ENCODE measurements at places on chromosomes 13 and 19. TPM values are rescaled to one million over a fixed set of nuclear protein-coding genes. Genes with fewer than 3 reads are reported as not detected.
A peak's percentile ranks its signal among the peaks of the same experiment; 100 is the strongest.

The LILRA5 gene
- not detected for total RNA-seq

GRCh38 chr19:41998246-41999020 is 4.4 kb upstream of the ATP1A3 start:
- H3K27ac ChIP-seq = no peak overlapping the region
- peak overlapping the region; percentile 17 for H3K4me3 ChIP-seq
- no peaks in the 10 kb centered on the region for H3K36me3 ChIP-seq

GRCh38 chr19:19022380-19022961 is 10.8 kb downstream of the SUGP2 start:
- H3K27me3 ChIP-seq = no peaks in the 10 kb centered on the region
- no peak for DNase-seq
- no peak overlapping the region for H3K4me3 ChIP-seq
- H3K27ac ChIP-seq = no peak overlapping the region

GRCh38 chr19:19627621-19628500 is at the start of gene LPAR2:
Gene LPAR2, minus strand, starts transcription at chr19:19628220. Its CDS starts 945 bp downstream, at chr19:19627275.
- no peaks in the 10 kb centered on the region for H3K36me3 ChIP-seq
- H3K4me3 ChIP-seq = peak within 1 kb of the TSS; percentile 4
- no peak within 1 kb of the TSS for H3K27ac ChIP-seq
- H3K4me1 ChIP-seq = peaks cover 13% of the 10 kb centered on the region
- no peak for DNase-seq
- peaks cover 9% of the 10 kb centered on the region for H3K27me3 ChIP-seq

DNA sequence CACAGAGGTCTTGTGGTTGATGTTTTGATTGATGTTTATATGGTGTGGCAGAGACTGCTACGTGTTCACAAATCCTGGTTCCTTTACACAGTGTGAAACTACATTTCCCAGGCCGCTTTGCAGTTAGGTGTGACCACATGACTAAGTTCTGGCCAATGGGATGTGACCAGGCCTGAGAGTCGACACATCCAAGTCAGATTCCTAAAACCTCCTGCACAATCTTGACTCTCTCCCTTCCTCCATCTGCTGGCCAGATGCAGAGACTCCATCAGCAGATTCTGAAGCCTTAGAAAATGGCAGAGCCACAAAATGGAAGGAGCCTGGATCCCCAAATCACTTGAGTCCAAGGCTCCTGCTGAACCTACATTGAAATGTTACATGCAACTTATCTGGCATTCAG is 12.6 kb downstream of the CD37 start:
- peaks cover 100% of the 10 kb centered on the region for H3K36me3 ChIP-seq
- no peak overlapping the region for H3K27ac ChIP-seq
- no peak overlapping the region for H3K4me3 ChIP-seq
- no peaks in the 10 kb centered on the region for H3K4me1 ChIP-seq
- no peak for DNase-seq

The ZNF536 gene
- 6.5 TPM for total RNA-seq

GRCh38 chr13:112844411-112844810 is 124.6 kb upstream of the MCF2L start:
- no peak overlapping the region for H3K4me3 ChIP-seq
- peaks cover 20% of the 10 kb centered on the region for H3K4me1 ChIP-seq
- H3K27me3 ChIP-seq = no peaks in the 10 kb centered on the region

The CEACAM21 gene
- total RNA-seq = 1.5 TPM

- H3K4me1 ChIP-seq = no peaks in the 10 kb centered on the region
- no peaks in the 10 kb centered on the region for H3K27me3 ChIP-seq
- H3K36me3 ChIP-seq = peaks cover 79% of the 10 kb centered on the region
Measured at GRCh38 chr19:1997353-1998233, 17.9 kb downstream of the BTBD2 start.

GRCh38 chr19:11166281-11167142 is 10.9 kb upstream of the SPC24 start:
- no peaks in the 10 kb centered on the region for H3K27me3 ChIP-seq
- peaks cover 40% of the 10 kb centered on the region for H3K36me3 ChIP-seq
- H3K4me3 ChIP-seq = no peak overlapping the region
- peak overlapping the region; percentile 95 for H3K27ac ChIP-seq
- H3K4me1 ChIP-seq = peaks cover 89% of the 10 kb centered on the region

DNA sequence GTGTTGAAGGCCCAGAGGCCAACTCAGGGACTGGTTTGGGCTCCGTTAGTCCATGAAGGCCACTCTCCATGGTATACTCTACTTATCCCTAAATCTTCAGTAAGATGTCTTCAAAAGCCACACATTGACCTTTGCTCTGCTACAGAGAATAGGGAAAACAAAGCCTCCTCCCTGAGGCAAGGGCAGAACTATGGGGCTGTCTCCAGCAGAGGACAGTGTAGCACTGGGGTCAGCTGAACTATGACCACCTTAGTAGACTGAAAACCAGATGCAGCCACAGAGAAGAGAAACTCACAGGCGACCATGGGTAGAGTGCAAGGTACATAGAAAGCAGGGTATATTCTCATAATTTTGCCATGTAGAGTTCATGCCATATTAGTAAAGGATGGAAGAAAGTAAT is 587.4 kb downstream of the LMO7 start:
- no peaks in the 10 kb centered on the region for H3K36me3 ChIP-seq
- no peaks in the 10 kb centered on the region for H3K4me1 ChIP-seq
- H3K4me3 ChIP-seq = no peak overlapping the region
- H3K27me3 ChIP-seq = no peaks in the 10 kb centered on the region
- DNase-seq = no peak

GRCh38 chr13:95199896-95200295 is 101.4 kb downstream of the ABCC4 start:
- H3K27ac ChIP-seq = no peak overlapping the region
- H3K4me3 ChIP-seq = no peak overlapping the region
- H3K27me3 ChIP-seq = no peaks in the 10 kb centered on the region

The FLT3 gene
- total RNA-seq = 2.2 TPM

DNA sequence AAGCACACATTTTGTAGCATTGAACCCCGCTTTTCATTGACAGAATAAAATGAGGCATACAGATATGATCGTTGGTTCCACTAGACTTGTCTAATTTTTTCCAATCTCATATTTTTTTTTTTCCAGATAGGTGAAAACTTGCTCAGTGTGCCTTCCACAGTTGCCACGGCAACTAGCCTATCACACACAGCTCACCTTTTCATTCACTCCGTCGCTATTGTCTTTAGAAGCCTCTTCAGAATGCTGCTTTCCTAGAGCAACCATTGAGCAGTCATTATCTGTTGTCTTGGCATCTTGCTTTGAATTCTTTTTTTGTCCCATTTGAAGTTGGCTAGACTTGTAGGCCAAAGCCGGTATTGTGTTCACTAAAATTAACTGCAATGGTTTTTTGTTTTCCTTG is 37.7 kb upstream of the ESD start:
- no peaks in the 10 kb centered on the region for H3K36me3 ChIP-seq
- DNase-seq = no peak

The SIGLEC9 gene
- 8.6 TPM for total RNA-seq

DNA sequence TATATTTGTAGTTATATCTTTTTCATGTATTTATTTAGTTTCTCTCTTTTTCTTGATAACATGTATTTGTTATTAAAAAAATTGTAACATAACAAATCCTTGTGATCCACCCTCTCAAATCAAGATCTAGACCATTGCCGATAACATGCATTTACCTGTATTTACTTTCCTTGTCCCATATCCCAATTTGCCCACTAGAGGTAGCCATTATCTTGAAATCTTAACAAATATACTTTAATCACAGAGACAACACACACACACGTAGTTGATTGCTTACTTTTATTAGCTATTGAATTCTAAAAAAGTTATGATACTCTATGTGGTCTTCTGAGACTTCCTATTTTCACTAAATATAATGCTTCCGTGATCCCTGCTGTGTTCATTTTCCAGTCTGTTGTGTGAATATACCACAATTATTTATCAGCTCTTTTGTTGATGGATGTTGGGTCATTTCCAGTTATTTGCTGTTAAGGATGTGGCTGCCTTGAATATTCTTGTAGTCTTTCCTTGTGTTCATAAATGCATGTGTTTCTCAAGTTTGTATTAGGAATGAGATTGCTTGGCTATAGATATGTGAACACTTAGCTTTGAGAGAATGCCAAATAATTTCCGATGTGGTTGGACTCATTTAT is 31.3 kb upstream of the ZMYM2 start:
- H3K4me1 ChIP-seq = no peaks in the 10 kb centered on the region
- no peak for DNase-seq
- H3K4me3 ChIP-seq = no peak overlapping the region
- no peaks in the 10 kb centered on the region for H3K36me3 ChIP-seq
- no peak overlapping the region for H3K27ac ChIP-seq
- H3K27me3 ChIP-seq = no peaks in the 10 kb centered on the region

- no peaks in the 10 kb centered on the region for H3K4me1 ChIP-seq
- no peak for DNase-seq
- H3K27ac ChIP-seq = no peak overlapping the region
- H3K4me3 ChIP-seq = no peak overlapping the region
- H3K27me3 ChIP-seq = no peaks in the 10 kb centered on the region
Measured at GRCh38 chr13:59043016-59043415, 1120.7 kb downstream of the DIAPH3 start.

The GNG7 gene
- total RNA-seq = 8.0 TPM

DNA sequence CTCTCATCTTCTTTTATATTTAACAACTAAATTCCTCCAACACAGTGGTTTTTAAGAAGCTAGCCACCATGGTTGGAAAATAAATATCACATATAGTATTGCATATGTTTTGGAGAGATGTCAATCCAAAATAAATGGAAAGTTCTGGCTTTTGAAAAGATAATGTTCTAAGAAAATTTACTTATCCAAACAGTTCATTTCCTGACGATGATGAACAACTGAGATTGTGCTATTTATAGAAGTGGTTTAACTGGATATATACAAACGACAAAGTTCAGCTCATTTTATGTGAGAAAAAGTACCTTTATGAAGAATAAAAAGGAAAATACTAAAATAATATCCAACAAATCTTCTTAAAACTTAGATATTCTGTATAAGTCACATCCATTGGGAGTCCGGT is 174.7 kb downstream of the MZT1 start:
- no peak for DNase-seq
- no peak overlapping the region for H3K27ac ChIP-seq
- no peaks in the 10 kb centered on the region for H3K4me1 ChIP-seq
- H3K36me3 ChIP-seq = no peaks in the 10 kb centered on the region
- no peaks in the 10 kb centered on the region for H3K27me3 ChIP-seq

GRCh38 chr13:60720590-60720989 is 323.6 kb downstream of the TDRD3 start:
- H3K27me3 ChIP-seq = no peaks in the 10 kb centered on the region
- H3K36me3 ChIP-seq = no peaks in the 10 kb centered on the region
- H3K27ac ChIP-seq = no peak overlapping the region
- no peaks in the 10 kb centered on the region for H3K4me1 ChIP-seq

The ACP7 gene
- not detected for total RNA-seq

DNA sequence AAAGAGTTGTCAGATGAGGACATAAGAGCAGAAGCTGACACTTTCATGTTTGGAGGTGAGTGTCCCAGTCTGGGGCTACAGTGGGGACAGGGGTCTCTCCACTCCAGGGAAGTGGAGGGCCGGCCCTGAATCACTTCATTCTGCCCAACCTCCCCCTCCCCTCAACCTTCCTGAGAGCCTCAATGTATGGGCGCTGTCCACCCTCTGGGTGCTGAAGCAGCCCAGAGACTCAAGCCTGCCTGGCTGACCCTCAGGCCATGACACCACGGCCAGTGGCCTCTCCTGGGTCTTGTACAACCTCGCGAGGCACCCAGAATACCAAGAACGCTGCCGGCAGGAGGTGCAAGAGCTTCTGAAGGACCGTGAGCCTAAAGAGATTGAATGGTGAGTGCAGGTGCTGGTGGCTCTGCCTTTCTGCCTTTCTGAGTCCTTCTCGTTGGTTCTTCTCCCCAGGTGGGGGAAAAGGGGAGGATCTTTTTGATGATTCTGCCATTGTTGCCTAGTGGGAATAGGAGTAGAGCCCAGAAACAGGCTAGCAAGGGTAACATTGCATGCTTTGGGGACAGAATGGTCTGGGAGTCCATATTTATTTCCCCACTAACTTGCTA is 8.8 kb downstream of the CYP4F8 start:
- no peaks in the 10 kb centered on the region for H3K4me1 ChIP-seq
- no peak overlapping the region for H3K4me3 ChIP-seq
- H3K27ac ChIP-seq = no peak overlapping the region
- no peaks in the 10 kb centered on the region for H3K27me3 ChIP-seq
- no peak for DNase-seq

The CYP2B6 gene
- not detected for total RNA-seq

DNA sequence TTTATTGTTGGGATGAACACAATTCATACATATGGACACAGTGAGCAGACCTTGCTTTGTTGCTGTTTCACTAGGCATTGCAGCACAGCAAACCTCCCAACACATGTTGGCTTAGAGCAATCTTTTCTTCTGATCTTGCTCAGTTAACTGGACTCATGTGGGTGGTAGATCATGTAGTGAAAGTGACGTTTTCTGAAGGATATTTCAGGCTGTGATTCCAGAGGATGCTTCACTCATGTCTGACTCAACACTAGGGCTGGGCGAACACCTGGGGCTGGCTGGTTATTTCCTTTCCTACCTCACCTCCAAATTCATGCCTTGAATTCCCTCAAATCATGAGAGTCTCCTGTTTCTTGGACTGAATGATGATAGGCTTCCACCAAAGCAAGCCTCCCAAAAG is 14.3 kb upstream of the LGALS13 start:
- no peak overlapping the region for H3K27ac ChIP-seq
- no peaks in the 10 kb centered on the region for H3K36me3 ChIP-seq
- no peaks in the 10 kb centered on the region for H3K4me1 ChIP-seq
- H3K27me3 ChIP-seq = no peaks in the 10 kb centered on the region
- no peak overlapping the region for H3K4me3 ChIP-seq
- no peak for DNase-seq

DNA sequence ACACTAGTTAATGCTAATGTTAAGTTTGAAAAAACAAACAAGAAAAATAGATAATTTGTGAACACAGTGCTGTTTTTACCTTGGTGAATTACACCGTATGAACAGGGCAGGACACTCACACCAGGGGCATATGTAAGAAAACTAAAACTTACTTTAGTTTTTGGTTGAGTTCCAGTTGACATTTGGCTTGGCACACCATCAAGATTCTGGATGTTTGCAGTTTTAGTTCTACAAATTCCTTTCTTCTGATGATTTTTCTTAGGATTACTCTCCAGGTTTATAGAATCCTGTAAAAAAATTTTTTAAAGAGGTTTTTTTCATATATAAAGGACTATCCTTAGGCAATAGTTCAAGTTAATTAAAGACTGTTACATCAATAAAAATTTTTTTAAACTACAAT is 238.5 kb upstream of the STARD13 start:
- H3K4me3 ChIP-seq = no peak overlapping the region
- H3K27me3 ChIP-seq = no peaks in the 10 kb centered on the region
- H3K27ac ChIP-seq = no peak overlapping the region
- no peak for DNase-seq

The C19orf33 gene
- total RNA-seq = not detected

The KLK3 gene
- not detected for total RNA-seq

The MEF2B gene
- total RNA-seq = not detected

GRCh38 chr13:35881360-35881759 is 249.8 kb downstream of the DCLK1 start:
- DNase-seq = no peak
- H3K27me3 ChIP-seq = no peaks in the 10 kb centered on the region
- H3K27ac ChIP-seq = peak overlapping the region; percentile 32
- no peak overlapping the region for H3K4me3 ChIP-seq
